Heart right ventricle (tissue), 16 donors: ENCODE measurements at places on chromosomes 3 and 15.
A peak's percentile ranks its signal among the peaks of the same experiment; 100 is the strongest.

DNA sequence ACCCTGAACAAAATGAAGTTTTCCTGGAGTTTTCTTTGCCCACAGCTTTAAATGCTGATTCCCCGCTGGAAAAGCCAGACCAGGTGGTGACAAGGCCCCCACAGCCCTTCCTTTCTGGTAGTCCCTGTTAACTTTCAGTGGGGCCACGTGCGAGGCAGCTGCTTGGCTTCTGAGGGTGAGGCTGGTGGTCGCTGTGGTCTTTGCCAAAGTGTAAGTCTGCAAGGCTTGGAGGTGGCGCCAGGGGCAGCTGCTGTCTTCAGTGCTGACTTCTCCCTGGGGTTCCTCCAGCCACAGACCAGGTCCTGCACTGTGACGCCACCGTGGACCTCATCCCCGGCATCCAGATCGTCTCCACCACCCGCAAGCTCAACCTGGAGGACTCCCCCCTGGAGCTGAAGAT is 54.1 kb upstream of the TAMM41 start:
- no peak for DNase-seq

DNA sequence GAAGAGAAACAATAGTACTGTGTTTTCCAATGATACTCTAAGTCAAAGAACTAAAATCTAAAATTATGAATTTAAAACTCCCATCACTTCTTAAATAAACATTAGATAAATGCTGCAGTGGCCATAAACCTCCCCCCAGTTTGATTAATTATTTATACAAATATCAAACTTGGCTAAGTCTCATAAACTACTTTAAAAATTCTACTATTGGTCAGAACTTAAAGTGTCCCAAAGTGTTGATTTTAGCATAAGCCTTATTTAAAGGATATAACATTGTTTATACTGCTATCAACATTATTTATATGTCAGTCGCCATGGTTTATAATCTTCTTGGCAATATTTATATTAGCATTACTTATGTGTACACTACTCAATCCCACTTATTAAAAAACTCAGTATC is 132.4 kb downstream of the SCAPER start:
- DNase-seq: no peak

- DNase-seq: no peak
Measured at GRCh38 chr15:67504056-67504455, 16.9 kb upstream of the C15orf61 start.

GRCh38 chr15:56192659-56193442 is 50.8 kb downstream of the RFX7 start:
- no peak for DNase-seq

DNA sequence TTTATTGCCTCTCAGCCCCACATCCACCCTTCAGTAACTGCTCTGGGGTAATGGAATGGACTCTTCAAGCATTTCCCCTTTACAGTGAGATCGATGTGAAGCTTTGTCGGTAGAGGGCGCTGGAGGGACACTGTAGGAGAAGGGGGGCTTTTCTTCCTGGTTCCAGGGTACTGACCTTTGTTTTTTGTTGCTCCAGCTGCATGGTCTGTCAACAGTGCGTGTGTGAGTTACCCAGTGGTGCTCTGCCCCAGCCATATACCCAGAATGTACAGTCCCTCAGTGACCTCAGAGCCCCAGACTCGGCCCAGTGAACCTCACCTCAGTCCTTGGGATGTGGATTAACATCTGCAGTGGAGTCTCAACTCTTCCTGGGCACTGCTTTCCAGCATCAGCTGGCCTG is 180.3 kb upstream of the TSC22D2 start:
- peak; percentile 59 for DNase-seq

GRCh38 chr3:8625991-8626390 is 18.6 kb downstream of the SSUH2 start:
- DNase-seq: no peak

- DNase-seq: no peak
Measured at GRCh38 chr3:183218826-183219225, 34.2 kb upstream of the B3GNT5 start.

- DNase-seq: no peak
Measured at GRCh38 chr3:114902691-114903101, 244.4 kb downstream of the ZBTB20 start.

DNA sequence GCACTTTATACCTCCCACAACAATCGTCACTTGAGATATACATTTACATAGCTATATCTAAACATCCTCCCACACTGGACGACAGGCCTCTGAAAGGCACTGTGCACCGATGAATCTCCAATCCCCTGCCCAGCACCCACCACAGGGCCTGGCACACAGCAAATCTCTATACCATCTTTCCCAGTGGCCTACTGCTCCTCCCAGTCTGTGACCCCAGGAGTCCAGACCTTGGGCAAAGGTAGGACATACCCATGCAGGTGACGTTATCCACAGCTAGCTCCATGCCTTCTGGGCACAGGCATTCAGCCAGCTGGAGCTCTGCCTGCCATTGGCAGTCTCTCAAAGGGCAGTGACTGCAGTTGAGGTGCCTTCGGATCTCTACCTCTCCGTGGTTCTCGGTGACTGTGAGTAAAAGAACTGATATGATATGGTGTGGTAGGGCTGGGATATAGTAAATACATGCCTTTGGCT is 5.8 kb downstream of the LTK start:
- peak; percentile 45 for DNase-seq

DNA sequence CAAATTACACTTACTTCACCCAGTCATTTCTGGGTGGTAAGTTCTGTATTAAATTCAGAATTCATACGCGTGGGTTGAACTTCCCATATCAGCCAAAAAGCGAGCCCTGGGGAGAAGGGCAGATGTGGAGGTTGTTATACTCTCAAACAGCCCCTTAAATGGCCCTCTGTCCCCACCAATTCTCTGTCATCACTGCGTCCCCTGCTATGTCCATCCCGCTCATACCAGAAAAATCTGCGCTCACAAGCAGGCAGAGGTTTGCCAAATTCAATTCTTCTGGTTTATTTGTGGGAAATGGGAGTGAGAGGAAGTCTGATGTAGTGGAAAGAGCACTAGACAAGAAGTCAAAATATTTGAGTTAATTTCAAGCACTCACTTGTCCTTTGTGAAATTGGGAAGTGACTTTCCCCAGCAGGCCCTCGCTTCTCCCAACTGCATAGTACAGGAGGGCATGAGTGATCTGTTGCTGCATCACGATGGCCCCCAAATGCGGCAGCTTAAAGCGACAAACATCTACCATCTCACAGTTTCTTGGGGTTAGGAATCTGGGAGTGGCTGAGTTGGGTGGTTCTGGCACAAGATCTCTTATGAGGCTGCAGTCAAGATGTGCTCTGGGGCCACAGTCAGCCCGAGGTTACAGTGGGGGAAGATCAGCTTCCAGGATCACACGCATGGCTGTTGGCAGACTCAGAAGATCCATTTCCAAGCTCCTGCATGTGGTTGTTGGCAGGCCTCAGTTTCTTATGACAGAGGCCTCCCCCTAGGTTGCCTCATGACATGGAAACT is 67.7 kb downstream of the CPN2 start:
- no peak for DNase-seq

- no peak for DNase-seq
Measured at GRCh38 chr3:118968111-118968510, 66.5 kb downstream of the IGSF11 start.

DNA sequence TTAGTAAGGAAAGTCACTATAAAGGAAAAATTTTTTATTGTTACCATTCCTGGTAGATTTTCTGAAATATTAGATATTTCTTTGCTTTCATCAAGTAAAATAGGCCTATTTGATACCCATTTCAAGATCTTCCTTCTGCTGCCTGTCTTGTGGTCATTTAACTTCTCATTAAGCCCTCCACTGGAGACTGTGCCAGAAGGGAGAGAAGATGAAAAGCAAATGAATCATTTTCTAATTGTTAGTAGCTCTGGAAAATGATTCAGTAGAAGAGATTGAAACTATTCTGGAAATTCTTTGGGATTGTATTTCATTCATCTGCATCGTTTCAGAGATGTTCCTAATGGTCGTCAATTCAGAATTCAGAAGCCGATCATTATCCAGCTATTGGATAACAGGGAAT is 3.2 kb downstream of the KCTD6 start:
- no peak for DNase-seq

GRCh38 chr3:184737641-184738505 is 26.0 kb upstream of the MAGEF1 start:
- DNase-seq: no peak

DNA sequence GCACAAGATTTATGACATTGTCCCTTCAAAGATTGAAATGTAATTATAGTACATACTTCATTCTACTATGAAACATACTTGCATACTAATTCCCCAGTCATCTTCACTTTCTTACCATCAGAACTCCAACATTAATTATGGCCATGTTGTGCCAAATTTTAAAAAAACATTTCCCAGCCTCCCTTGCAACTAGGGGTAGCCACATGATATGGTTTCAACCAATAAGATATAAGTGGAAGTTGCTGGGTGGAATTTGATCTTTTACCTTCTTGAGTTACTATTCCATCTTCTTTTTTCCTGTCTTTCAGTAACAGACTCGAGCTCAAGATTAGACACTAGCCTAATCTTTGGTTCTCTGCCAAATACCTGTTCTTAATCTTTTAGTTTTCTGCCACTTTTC is 25.6 kb upstream of the UBE3A start:
- no peak for DNase-seq

DNA sequence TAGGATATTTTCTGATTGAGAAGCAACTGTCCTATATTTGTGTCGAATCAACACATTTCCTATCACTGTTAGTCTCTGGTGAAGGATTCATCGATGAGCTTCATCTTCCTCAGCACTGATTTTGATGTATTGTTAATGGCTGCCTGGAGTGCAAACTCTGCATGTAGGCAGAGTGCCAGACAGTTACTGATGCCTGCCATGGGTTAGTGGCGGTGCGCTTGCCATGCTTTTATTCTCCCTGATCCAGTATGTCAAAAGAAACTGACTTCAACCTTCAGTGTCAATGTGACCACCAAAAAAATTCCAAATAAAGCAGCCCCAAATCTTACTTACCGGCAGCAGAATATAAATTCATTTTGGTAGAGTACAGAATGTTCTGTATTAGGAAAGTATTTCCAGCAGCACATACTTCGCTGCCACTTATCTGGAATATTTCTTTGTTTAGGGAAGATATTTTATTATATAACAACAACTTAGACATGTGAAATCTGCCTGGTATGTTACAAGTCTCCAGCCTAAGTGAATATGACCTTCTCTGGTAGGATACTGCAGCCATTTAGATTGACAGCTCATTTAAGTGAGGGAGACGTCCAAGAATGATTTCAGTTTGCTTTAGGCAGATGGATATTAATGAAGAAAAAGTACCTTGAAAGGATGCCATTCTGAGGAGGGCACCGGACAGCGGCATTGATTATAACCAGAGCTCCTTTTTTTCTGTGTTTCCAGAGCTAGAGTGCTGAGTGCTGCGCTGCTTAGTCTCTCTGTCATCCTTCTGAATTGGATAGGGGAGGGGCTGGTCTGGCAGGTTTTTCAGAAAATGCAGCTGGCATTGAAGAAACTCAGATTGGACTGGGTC is 59.9 kb downstream of the ARHGEF26 start:
- DNase-seq: no peak

DNA sequence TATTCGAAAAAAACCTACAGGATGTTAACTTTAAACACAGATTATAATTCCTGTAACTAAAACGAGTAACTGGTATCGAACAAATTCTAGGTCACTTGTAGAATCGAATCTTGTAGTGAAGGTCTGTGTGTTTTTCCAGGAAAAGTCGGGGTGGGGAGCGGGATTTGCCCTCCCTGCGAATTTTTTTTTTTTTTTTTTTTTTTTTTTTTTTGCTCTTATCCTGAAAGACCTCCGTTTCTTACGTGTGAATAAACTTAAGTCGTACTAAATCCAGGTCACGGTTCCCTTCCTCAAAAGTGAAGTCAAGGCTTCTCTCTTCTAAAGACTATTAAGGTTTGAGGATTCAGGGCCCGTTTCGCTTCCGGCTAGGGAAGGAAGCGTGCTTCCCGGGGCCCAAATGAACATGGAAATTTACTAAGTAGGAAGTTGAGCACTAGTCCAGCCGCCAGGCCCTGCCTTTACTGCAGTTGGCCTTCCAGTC is 770 bp downstream of the TBC1D5 start:
- DNase-seq: no peak

GRCh38 chr3:187739094-187739560 is 6.1 kb downstream of the BCL6 start:
- no peak for DNase-seq

GRCh38 chr3:74676-75243 is 121.8 kb upstream of the CHL1 start:
- no peak for DNase-seq

DNA sequence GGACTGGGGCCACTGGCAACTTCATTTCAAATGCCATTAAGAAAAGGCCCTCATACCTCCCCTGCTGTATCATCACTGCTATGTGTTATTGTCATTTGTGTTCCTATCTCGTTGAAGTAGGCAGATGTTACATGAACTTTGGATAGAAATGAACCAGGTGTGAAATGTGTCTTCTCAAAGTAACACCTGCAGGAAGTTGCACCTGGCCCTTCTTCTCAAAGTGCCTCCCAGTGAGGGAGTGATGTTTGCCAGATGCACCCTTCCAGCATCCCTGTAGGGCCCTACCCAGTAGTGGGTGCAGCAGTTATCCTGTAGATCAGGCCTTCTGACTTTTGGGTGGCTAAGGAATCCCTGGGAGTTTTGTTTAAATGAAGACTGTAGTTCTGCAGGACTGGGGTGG is 197.7 kb upstream of the CTNNB1 start:
- DNase-seq: no peak

GRCh38 chr15:87038404-87038803 is 958.7 kb downstream of the AGBL1 start:
- DNase-seq: no peak

- no peak for DNase-seq
Measured at GRCh38 chr15:73246439-73246838, 122.3 kb downstream of the HCN4 start.

DNA sequence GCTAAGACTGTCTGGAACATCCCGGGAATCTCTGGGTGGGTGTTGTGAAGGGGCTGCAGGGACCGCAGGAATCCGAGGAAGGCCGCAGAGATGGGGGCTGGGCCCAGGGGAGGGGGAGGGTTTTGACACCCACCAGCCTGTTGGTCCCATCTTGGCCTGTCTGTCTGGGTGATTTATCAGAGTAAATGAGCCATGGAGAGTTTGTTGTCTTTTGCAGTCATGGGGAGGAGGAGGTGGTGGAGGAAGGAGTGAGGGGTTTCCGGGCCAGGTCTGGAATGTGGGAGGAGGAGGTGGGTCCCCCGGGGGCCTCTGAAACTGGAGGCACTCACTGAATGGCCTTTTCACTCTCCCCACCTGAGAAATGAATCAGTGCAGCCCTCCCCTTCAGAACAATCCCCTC is 11.5 kb downstream of the SEMA3F start:
- DNase-seq: no peak
